Occipital lobe (tissue), 3 donors: ENCODE measurements at places on chromosomes 2 and 18. TPM values are rescaled to one million over a fixed set of nuclear protein-coding genes. Genes with fewer than 3 reads are reported as not detected.

CABYR gene
- total RNA-seq = 34.6 TPM

STPG4 gene
- total RNA-seq = 0.78 TPM

ALLC gene
- not detected for total RNA-seq

MGAT4A gene
- total RNA-seq = 40.7 TPM

IL1RN gene
- not detected for total RNA-seq

- no peak for DNase-seq
These were observed 1.5 kb upstream of the OST4 start for GRCh38 chr2:27072920-27073319.

DNA sequence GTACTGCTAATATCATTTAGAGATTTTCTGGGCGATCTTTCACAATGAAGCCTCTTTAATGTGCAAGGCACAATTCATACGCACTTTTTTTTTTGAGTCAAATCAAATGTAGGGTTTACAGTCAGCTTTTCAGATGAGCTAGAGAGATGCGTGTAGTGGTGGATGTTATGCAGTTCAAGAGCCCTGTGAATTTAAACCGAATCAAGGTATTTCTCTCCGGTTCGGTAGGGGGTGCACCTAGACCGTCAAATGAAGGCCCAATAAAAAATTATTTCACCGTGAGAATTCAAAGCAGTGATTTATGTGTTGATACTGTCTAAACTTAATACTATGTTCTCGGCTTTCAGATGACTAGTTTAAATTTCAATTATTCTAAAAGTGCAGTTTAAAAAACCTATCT lies 1.1 kb downstream of the PTH2R start:
- DNase-seq = no peak

GRCh38 chr2:173673640-173674039 lies 291.5 kb downstream of the SP3 start:
- no peak for DNase-seq

DNA sequence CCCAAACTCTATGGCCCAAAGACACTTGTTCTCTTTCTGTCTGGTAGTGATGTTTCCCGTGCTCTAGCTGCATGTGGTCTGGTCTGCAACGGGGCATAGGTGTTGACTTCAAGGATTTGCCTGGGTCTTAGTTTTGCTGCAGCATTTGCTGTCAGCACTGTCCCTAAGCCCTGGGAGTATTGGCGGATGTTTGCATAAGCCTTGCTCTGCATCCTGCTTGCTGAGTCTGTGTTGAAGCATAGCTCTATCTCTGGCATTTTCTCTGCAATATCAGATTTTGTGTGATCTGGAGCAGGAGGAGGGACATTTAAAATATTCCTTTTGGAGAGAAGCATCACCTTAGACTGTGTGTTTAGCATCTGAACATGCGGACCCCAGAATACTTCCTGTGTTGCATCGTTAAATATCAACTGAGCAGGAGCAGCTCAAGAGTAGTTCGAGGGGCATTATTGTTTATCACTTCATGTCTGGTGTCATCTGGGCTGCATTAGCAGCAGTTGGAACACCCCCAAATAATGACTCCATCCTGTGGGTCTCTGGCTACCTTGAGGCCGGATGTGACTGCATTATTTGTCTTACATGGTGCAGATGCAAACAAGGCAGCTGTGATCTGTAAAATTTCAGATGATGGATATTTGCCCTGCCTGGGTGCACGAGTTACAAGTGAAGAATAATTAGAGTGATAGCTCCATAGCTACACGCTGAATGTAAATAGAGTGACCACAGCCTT lies 231.7 kb downstream of the TRIB2 start:
- DNase-seq = no peak

- DNase-seq = no peak
These were observed 264.8 kb downstream of the KLHL29 start for GRCh38 chr2:23649819-23650218.

DNA sequence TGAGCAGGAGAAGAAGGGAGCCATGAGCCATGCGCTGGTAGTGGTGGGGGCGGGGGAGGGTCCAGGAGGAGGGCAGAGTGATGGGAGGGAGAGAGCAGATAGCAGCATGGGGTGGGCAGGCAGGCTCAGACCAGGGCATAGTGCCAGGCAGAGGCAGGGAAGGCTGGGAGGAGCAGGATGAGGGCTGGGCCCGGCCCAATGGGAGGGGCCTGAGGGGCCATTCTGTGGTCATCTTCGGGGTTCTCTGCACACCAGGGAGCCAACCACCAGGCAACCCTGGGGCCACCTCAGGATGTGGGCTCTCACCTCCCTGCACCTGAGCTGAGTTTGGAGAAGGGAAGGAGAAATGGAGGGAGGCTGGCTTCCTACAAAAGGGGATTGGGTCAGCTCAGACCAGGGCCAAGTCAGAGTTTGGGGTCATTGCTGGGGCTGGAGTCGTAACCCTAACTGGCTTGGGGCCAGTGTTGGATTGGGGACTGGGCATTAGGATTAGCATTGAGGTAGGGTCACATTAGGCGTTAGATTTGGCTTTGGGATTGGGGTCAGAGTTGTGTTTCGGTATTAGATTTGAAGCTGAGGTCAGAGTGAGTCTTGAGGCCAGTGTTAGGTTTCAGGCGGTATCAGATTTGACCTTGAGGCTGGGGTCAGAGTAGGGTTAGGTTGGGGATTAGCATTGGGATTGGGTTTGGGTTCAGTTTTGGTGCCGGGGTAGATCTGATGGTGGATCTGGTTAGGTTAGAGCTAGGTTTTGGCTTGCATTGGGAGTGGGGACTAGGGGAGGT lies 11.2 kb downstream of the VIL1 start:
- no peak for DNase-seq

DNA sequence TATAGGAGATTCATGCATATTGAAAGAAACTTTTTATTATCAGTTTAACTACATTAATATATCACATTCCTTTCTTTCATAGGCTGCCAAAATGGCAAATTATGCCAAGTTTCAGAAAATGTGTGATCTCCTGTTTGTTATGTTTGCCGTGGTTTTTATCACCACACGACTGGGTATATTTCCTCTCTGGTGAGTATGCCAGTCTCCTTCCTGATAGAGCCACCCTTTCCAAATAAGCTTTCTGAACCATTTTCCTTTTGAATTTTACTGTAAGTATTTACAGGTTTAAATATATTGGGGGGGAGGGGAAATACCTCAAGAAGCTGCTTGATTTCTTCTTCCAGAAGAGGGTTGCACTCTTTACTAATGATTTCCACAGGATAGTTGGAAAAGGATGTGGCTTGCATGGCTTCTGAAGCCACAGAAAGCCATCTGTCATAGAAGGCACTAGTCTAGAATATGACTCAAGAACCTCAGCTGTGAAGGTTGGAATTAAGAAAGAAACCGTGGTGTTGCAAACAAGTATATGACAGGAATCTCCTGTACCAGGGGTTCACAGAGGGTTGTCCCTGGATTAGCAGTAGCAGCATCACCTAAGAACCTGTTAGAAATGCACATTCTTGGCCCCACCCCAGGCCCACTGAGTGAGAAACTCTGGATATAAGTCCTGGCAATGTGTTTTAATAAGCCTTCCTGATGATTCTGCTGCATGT lies 84.5 kb upstream of the NOSTRIN start:
- no peak for DNase-seq

DNA sequence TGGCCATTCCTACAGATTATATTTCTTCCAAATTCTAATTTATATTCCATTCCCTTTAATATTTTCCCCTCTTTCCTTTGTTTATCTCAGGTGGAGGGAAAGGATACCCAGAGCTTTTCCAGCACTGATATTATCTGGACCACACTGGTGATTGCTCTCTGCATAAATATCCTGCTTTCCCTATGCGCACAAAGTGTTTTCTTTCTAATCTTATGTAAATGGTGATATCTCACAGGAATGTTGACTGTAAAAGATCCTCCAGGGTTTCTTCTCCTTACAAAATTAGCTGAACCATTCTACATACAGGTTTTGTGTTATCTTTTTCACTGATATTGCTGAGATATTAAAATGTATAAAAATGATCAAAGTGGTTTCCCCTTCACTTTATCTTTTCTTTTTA lies 59.1 kb upstream of the GALNT13 start:
- no peak for DNase-seq

DNA sequence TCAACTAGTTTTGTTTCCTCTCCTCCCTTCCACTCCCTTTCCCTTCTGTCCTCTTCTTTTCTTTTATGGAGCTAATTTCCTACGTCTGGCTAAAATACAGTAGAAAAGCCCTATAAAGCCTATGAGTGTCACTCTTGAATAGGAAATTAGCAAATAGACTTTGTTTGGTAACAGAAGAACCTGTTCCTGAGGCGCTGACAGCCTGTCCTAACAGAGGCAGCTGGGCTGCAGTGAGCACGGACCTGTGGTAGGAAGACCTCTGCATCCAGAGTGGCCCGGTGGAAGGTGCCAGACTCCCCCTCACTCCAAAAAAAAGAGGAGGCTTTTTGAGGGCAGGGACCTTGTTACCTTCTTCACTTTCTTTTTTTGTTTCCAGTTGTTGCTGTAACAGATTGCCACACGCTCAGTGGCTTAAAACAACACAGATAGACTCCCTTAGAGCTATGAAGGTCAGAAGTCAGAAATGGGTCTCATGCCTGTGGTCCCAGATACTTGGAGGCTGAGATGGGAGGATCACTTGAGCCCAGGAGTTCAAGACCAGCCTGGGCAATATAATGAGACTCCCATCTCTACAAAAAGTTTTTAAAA lies 81.2 kb upstream of the TXNDC2 start:
- DNase-seq = no peak
